GOT3 (cell line): ENCODE measurements at places on chromosomes 1 and 21.

GRCh38 chr1:50368179-50369007, 54.9 kb downstream of the DMRTA2 start:
- no peak for DNase-seq

GRCh38 chr21:28723646-28724045, 269.0 kb downstream of the LTN1 start:
- DNase-seq = no peak

DNA sequence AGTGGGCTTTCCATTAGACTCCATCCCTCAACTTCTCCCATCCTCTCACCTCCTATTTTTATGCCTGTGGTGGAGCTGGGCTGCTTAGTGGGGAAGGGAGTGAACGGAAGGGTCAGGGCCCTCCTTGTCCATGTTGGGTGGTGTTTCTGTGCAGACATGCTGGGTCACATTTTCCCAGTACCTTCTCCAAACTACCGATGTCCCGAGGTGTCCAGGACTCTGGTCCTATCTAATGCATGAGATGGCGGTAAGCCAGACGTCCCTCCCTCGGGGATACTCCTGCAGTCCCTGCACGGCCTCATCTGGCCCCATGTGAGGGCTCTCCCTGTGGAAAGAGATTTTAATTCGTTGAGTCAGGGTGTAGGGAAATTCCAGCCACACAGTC, 61.0 kb downstream of the OBSCN start:
- DNase-seq = no peak

GRCh38 chr1:6385488-6386191, 7.9 kb downstream of the ACOT7 start:
- DNase-seq = no peak

- DNase-seq = no peak
Measured at GRCh38 chr1:182817802-182818201, 21.3 kb upstream of the DHX9 start.

GRCh38 chr1:28887835-28888682, 26.3 kb upstream of the EPB41 start:
- no peak for DNase-seq

DNA sequence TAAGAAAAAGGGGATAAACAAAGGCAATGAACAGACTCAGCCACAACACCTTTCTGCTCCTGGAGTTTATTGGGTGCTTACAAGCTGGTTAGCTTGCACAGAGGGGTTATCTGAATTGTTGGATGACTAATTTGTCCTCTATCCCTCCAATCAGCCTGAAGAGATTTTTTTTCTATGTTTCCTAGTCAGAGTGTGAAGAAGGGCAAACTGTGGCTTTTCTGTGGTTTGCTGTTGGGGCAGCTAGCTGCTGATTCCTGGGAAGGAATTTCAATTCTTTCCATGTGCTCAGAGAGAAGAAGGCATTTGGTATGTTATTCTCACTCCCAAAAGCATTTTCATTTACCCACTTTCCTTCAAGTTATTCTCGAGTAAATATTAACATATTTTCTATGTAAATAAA, 48.6 kb downstream of the PCP4 start:
- DNase-seq = no peak

DNA sequence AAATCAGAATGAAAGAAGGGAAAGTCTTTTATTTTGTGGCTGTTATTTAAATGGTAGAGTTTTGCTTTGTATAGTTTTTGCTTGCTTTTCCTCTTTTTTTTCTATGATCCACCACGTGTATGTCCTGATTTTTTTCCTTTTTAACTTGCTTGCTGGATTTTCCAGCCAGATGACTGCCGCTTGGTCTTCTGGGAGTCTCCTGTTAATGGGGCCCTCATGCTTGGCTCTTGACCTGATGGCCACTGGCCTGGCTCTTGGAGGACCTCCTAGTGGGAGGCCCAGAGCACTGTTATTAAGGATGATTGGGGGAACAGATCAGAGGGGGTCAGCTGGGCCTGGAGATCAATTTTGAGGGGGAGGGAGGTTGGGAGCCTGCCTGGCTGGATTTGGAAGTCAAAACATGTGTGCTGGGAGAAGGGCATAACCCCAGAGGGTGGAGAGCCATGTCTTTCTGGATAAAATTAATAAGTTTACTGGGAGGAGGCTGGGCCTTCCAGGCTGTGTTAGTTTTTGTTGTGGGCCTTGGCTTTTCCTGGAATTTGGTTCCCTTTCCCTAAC, 1.2 kb downstream of the FGGY start:
- DNase-seq = no peak

- DNase-seq = no peak
Measured at GRCh38 chr1:21887216-21887736, 49.8 kb downstream of the HSPG2 start.

GRCh38 chr1:1211541-1212441, 2.2 kb downstream of the TNFRSF4 start:
- DNase-seq = no peak

DNA sequence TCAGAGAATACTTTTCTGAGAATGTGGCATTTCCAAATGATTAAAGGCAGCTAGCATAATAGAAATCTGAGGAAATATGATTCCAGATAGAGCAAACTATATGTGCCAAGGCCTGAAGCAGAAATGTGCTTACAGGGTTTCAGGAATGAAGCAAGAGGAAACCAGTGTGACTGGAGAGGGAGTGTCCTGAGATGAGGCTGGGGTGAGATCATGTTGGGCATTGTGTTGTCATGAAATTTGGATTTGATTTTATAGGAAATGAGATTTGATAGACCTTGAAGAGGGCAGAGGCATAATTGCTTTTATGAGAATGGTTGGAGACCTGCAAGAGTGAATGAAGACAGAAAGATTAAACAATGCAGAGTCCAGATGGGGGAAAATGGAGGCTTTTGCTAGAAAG, 338.1 kb upstream of the SNX7 start:
- no peak for DNase-seq

GRCh38 chr1:160711276-160711601, 383 bp downstream of the CD48 start:
- DNase-seq = no peak

DNA sequence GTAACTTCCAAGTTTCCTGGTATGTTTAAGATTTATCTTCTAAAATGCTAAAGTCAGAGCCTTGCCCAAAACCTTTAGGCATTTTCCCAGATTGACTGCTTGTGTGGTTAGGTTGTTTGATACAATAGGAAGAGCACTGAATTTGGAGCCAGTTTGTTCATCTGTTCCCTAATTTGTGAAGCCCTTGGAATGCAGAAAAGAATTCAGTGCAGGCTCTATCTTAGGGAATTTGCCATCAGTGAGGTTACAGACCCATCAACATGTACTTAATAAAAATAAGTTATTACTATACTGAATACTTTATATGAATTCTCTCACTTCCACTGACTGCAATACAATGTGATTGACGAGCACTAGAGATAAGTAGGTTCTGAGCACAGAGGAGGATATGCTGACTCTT, 120.2 kb downstream of the PIK3R3 start:
- DNase-seq = no peak

DNA sequence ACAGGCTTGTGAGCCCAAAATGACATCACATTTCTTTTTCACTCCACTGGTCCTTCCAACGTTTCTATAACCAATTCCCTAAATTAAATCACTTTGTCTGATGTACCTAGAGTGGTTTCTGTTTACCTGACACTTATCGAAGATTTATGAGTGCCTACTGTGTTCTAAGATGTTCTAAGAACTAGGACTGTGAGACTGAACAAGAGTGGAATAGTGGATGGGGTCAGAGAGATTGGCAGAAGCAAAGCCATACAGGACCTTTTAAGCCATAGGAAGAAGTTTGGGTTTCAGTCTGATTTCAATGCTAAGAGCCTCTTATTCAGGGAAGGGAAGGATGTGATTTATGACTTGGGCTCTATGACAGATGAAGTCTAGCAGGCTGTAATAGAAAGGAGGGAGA, 72.3 kb upstream of the LAPTM5 start:
- DNase-seq = no peak

- DNase-seq = no peak
Measured at GRCh38 chr21:33033094-33033951, 7.6 kb downstream of the OLIG2 start.
